ENCODE measurements at places on chromosomes 2 and 18.

DNA sequence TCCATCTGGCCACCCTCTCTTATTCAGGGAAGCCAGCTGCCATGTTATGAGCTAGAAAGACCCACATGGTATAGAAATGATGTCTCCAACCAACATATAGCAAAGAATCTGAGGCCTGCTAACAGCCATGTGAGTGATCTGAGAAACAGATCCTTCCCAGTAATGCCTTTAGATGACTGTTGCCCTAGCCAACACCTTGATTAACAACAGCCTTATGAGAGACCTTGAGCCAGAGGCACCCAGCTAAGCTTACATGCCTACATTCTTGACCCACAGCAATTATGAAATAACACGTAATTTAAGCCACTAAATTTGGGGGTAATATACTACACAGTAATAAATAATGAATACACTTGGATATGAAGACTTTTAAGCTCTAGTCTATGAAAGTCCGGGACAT is 13.0 kb downstream of the KANSL1L start:
- no peak for DNase-seq

GRCh38 chr2:132627536-132627935 is 42.5 kb downstream of the LYPD1 start:
- DNase-seq, result no peak

DNA sequence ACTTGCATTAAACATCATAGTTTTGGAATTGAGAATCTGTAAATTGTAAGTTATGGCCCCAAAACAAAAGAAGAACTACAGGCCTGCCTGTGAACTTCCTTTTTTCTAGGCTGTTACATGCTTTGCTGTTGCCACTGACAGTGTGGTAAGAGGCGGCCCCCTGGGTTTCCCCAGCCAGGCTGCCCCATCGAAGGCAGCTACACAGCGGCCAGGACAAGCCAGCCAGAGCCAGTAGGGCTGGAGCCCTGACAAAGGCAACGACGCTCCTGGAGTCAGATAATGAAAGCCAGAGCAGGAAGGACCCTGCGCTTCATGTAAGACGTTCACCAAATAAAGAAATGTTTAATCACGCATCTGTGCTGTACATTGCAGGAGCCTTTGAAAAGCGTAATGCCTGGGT is 55.0 kb downstream of the ANKRD44 start:
- DNase-seq, result peak; percentile 43

- DNase-seq, result no peak
Observed at GRCh38 chr18:60246606-60247005, 126.0 kb downstream of the MC4R start.

GRCh38 chr2:61116302-61116701 is 45.7 kb upstream of the C2orf74 start:
- no peak for DNase-seq

DNA sequence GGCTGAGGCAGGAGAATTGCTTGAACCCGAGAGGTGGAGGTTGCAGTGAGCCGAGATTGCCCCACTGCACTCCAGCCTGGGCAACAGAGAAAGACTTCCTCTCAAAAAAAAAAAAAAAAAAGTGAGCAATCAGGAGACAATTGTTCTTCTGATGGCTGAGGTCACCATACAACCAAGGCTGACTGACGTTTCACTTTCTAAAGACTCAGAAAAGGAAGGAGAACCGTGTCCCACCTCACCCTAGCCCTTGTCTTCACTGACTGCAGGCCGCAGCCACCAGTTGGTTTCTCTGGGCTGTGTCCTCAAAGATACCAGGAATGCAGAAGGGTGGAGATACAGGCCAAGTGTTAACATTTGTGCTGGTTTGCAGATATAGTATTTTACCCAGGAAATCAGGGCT is 7.7 kb upstream of the SLC35F6 start:
- DNase-seq, result no peak

GRCh38 chr18:69705987-69706386 is 241.7 kb downstream of the CD226 start:
- no peak for DNase-seq

GRCh38 chr18:48841381-48842258 is 109.1 kb downstream of the SMAD7 start:
- no peak for DNase-seq

- DNase-seq, result no peak
Observed at GRCh38 chr2:101295895-101296294, 12.6 kb downstream of the RNF149 start.

DNA sequence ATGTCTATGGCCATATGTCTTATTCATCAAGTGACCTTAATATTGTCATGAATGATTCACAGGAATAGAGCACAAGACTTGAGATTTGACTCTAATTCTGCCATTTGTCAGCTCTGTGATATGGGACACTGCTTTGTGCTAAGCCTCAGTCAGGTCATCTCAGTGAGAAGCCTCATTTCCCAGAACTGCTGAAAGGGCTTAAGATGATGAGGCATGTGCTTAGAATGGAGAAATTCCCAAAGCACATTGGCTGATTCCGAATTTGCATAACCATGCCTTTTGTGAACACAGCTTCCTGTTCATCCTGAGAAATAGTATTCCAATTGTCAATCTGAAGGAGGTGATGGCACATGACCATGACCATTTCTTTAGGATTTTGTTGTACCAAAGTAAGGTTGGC is 218.1 kb downstream of the ALK start:
- DNase-seq, result no peak

- DNase-seq, result peak; percentile 8
Observed at GRCh38 chr2:70789304-70790135, 923 bp downstream of the FIGLA start.

GRCh38 chr2:240644171-240644651 is 18.9 kb downstream of the GPR35 start:
- DNase-seq, result no peak

Data from bone marrow (tissue), 2 donors.